Right cardiac atrium (tissue), 5 donors: ENCODE measurements at places on chromosomes 16 and 17. TPM values are rescaled to one million over a fixed set of nuclear protein-coding genes. Genes with fewer than 3 reads are reported as not detected.

Gene WFDC1
- total RNA-seq, result 0.34 TPM

Gene TP53TG3D
- total RNA-seq, result 0.77 TPM

- no peak for DNase-seq
Measured at GRCh38 chr16:82033006-82033405, 2.0 kb upstream of the HSD17B2 start.

DNA sequence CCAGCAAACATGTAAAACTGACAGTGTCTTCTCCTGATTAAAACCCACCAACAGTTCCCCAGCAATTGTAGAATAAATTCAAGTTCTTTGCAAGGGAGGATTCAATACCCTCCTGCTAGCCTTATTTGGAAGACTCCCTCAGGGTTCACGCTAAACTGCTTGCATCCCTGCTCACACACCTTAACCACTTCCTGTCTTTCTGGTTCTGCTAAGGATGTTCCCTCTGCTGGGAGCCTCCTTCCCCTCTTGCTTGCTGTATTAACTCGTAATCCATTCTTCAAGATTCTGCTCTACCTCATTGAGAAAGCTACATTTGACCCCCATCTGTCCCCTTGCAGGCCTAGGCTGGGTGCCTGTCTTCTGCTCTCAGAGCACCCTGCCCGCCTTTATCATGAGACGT lies 2.3 kb upstream of the SHISA6 start:
- no peak for DNase-seq

GRCh38 chr16:65392806-65393565 lies 271.1 kb upstream of the CDH11 start:
- DNase-seq, result no peak

DNA sequence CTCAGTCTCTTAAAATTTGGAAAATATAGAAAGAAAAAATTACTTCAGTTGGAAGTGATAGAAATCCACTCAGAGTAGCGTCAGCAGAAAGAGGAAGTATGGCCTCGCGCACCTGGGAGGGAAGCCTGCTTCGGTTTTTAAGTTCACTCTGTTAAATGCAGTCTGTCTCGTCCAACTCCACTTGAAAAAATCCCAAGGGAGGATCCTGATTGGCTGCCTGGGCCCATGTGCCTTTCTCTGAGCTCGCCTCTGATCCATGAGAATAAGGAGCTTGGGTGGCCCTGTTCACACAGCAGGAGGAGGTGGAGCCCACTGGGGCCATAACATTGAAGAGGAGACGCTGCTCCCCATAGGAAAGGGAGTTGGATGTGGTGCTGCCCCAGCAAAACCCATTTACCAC lies 40.7 kb downstream of the DNAJA2 start:
- no peak for DNase-seq

DNA sequence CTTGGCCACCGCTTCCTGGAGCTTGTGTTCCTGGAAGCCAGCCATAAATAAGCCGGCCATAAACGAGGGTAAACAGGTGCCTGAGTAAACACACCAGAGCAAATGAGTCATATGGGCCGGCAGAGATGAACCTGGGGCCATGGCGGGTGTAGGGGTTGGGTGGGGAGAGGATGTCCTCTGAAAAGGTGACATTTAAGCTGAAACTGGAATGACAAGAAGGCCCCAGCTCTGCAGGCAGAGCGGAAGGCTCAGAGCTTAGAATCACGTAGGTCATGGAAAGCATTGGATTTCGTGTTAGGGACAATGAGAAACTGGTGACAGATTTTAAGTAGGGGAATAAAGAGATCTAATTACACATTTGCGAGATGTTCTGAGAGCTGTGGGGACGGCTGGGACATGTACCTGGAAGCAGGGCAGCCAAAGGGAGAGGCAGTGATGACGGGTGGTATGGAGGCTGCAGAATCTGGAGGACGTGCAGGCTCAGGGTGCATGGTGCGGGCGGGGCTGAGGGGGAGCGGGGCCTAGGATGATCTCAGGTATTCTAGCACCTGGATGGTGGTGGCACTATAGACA lies 8.1 kb upstream of the DNASE1 start:
- no peak for DNase-seq

DNA sequence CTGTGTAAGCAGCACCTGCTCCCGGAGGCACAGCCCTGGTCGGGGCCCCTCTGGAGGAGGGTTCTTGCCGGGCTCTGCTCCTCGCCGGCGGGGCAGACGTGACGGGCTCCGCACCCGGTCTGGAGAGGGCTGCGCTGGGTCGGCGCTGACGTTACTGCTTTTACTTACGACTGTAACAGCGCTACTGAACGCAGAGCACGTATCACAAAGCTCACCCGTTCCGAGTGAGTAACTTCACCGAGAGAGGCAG lies 1.3 kb upstream of the RAB40C start:
- DNase-seq, result peak; percentile 51

DNA sequence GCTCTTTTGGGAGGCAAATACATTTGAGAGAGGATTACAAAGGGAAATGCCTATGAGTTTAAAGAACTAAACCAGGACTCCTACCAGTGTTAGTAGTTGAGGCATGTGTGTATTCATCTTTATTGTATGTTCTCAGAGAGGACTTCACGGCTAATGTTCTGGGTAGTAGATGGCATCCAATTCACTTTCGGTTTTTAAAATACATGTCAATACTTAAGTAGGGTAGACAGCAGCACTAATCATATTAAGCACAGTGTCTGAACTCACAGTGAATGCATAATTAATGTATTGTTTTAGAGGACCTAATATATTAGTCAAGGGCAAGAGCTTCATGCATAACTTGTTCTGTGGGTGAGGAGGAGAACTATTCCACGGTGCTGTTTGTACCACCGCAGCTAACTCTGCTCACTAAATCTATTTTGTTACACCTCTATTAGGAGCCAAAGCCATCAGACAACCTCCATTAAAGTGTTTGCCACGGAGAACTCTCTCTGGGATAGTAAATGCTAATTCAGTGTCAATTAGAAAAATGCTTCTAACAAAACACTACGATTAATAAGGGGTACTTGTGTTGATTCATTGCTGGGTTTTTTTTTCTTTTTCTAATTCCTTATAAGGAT lies 56.3 kb downstream of the COX10 start:
- DNase-seq, result no peak
